ENCODE measurements at places on chromosomes 1 and 21.

DNA sequence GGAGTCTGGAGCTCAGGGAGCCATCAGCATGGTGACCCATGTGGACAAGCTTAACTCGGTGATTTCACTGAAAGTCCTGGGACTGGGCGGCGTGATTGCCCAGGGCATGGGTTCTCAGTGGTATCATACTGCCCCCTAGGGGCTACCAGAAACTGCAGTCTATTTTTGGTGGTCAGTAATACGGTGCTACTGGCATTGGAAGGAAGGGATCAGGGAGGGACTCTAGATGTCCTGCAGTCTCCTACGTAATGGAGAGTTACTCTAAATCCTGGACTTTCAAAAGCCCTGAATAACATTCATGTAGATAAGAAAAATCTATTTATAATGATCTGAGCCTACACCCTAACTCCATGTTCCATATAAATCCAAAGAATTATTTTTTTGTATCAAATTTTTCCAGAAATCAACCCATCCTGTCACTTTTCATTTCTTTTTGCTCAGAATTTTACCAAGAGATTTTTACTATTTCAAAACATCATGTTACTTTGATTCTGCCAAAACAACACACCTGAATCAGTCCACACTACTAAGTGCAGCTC lies 37.3 kb downstream of the PABPC4 start:
- no peak for DNase-seq

- no peak for DNase-seq
Measured at GRCh38 chr1:192602757-192603156, 27.2 kb downstream of the RGS1 start.

DNA sequence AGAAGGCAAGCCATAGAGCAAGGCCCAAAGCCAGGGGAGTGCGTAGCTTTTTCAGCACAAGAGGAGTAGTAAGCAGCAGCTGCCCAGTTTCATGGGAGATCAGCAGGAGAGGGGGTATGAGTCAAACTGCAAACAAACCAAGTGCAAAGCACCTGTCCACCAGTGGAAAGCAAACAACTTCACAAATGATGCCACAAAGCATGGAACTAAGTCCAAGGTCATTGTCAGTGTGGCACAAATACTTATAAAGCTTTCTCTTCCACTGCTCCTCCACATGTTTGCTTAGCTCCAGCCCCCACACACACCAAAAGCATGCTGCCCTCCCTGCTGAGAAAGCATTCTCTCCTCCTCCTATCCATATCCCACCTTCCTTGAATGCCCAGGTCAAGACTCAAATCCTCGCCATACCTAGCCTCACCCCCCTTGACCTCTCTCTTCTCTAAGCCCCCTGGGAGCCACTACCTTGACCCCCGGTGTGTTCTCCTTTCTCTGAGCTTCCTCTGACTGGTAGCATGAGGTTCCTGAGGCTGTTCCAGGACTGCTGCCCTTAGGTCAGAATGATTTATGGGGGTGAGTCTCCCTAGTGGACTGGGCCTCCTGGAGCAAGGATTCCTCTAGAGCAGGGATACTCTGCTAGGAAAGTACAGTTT lies 70.4 kb downstream of the DMAP1 start:
- DNase-seq: no peak

DNA sequence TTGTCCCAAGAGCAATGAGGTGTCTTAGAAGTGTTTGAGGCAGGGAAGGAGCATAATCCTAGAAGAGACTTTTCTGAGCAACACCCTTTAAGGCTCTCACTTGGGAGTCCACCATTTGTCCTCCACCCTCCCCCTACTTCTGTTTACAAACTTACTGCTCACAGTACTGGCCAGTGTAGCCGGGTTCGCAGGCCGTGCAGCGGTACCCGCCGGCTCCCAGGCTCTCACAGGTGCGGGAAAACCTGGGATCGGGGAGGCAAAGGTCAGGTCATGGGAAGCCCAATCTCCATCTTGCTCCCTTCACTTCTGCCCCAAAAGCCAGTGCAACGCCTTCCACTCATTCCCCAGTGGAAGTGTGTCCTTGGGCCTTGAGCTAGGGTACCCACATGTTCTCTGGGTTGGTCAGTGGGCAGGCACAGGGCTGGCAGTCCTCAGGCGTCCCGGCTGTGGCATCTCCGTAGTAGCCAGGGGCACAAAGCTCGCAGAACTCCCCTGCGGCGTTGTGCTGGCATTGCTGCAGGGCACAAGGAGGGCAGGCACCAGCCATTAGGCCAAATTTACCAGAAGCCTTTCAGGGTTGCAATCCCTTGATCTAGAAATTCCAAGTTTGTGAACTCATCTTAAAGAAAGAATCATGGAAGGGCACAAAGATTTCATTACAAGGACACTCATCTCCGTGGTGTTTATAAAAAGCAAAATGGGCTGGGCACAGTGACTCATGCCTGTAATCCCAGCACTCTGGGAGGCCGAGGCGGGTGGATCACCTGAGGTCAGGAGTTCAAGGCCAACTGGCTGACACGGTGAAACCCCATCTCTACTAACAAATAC lies 49.8 kb downstream of the LDLRAD2 start:
- DNase-seq: no peak

GRCh38 chr1:23177438-23178380 lies 9.1 kb upstream of the LUZP1 start:
- DNase-seq: peak; percentile 35

DNA sequence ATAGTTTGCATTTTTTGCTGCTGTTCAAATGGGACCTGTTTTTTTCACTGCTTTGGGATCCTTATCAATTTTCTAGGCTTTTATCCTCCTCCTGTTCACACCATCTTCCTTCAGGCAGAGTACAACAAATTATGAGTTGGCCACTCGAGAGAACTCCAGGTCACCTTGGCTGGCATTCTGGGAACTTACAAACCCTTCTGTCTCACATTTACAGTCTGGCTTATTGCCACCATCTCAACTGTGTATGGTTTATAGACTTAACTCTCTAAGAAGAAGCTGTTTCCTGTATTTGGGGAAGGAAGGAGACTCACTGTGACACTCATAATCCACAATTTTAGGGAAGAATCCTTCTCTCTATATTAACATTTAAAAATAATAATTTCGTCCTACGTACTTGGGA lies 5.4 kb upstream of the ZNF691 start:
- DNase-seq: no peak

DNA sequence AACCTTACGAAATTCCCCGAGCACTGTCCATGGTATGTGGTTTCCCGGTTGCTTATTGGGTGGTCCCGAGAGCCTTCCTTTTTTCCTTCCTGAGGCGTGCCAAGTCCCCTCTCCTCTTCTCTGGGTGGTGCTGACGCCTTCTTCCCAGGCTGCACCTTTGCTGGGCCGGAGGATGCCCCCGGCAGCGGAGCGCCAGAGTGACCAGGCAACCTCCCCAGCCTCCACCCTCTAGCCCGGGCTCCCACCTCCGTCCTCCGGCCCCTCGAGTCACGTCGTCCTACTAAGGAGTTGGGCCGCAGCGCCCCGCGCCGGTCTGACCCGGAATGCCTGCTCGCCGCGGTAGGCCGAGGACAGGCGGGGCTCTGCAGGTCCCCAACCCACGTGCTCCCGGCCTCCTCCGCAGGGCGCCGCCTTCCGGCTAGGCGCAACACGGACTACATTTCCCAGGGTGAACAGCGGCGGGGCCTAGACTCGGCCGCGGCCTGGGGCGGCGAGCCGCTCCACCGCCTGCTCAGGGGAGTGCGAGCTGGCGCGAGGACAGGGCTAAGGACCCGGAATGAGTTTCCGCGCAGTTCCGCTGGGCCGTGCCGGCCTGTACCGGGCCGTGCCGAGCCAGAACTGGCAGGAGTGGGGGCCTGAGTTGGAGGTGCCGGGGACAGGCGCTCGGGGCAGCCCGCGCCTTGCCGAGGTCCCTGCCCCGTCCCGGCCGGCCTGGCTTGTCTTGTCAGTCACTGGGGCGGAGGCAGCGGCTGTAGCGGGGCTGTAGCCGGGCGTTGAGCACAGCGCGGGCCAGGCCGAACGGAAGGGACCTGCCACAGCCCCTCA lies at the start of gene IPO13:
TSS of gene IPO13 (plus strand) at position 715 of the 825 bp plus-strand sequence. CDS start 651 bp downstream, outside the sequence.
- peak; percentile 93 for DNase-seq

- DNase-seq: no peak
Measured at GRCh38 chr1:167707942-167708341, 13.8 kb upstream of the MPZL1 start.

GRCh38 chr1:17213148-17213781 lies 8.3 kb downstream of the PADI1 start:
- no peak for DNase-seq

GRCh38 chr1:65009724-65010420 lies 43.5 kb upstream of the JAK1 start:
- DNase-seq: no peak

- no peak for DNase-seq
Measured at GRCh38 chr1:54549181-54549924, 1.3 kb downstream of the ACOT11 start.

DNA sequence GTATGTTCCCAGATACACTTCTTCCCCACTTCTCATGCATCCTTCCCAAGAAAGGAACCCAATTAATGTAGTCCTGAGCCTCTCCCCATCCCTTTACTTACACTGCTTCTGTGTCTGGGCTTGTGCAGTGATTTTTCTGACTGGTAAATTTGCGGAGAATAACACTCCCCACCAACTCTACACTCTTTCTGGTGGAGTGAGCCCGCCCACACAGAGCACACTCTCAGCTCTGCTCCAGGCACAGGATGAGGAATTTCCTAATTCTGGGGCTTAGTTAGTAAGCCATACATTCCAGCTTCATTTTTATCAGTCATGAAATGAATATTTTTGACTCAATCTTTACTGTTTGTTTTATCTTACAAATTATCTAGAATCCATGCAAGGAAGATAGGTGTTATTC lies 38.6 kb downstream of the FMO4 start:
- DNase-seq: no peak

DNA sequence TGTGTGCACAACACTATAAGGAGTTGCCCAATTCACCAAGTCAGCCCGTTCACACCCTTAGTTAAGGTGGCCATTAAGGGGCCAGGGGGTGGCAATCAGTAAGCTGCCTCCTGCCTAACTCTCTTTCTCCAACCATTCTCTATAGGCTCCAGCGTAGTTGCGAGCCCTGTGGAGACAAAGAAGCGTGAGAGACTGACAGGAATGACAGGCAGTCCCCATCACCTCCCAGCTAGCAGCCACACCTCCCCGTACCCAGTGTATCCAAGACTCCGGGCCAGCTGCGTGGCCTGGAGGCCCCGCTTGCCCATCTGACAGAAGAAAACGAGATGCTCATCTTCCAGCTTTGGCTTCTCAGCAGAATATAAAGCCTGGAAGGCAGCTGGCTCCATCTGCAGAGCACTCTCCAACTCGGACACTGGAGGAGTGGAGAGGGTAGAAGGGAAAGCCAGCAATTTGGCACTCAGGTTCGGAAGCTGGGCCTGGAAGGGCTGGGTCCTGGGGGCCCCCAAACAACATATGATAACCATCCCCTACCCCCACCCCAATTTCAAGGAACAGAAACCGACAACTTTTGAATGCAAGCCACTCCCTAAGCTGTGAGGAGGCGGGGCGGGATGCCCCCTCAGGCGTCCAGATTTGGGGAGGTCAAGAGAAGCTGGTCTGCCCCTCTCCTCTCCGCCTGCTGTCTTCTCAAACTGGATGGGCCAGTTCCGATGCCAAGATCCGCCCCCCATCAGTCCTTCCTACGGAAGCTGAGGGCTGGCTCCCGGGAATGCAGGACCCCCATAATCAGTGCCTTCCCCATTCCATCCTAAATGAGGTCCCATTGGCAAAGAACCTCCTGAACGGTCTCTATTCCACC lies 872 bp downstream of the TSTD1 start:
- no peak for DNase-seq

GRCh38 chr1:113557187-113557586 lies 166.9 kb downstream of the MAGI3 start:
- DNase-seq: no peak

DNA sequence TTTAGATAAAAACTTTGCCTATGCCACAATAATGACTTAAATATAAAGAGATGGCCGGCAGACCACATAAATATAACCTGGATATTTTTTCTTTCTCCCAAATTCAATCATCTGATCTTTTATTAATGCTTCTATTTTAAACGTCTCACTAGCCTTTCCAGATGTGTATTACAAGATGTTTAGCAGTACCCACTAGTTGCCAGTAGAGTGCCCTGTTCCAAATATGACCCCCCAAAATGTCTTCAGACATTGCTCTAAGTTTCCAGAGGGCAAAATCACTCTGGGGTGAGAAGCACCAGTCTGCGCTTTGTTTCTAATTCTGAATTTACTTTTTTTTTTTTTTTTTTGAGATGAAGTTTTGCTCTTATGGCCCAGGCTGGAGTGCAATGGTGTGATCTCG lies 268.1 kb downstream of the GRIK1 start:
- no peak for DNase-seq

DNA sequence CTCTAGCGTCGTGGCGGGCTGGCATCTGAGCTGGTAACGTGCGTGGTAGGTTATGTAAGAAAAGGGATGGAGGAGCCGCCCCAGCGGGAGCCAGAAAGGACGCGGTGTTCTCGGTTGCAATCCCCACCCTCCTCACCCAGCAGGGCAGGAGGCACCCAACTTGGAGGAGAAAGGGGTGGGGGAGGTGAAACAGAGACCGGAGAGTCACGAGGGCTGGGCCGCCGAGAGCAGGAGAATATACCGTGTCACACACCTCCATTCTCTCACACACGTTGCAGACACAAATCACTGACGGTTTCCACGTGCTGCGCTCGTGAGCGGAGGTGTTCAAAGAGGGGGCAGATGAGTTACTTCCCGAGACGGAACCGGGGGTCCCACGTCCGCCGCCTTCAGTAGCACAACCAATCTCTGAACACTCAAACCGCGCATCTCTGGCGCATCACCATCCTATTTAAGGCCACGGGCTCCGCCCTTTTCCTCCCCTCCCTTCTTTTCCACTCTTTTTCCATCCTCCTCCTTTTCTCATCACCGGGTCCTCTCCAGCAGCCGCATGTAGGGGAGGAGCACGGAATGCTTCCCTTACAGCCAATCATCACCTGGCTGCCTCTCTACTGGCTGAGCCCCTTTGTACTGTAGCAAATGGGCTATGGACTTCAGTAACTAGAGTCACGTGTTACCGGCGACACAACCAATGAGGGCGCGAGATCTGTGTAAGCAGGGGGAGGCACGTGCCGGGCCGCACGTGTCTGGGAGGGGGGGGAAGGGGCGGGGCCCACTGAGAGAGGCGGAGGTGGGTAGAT lies at the start of gene CIART:
TSS of gene CIART (plus strand) at position 797 of the 800 bp plus-strand sequence. CDS start 714 bp downstream, outside the sequence.
- DNase-seq: peak; percentile 99

DNA sequence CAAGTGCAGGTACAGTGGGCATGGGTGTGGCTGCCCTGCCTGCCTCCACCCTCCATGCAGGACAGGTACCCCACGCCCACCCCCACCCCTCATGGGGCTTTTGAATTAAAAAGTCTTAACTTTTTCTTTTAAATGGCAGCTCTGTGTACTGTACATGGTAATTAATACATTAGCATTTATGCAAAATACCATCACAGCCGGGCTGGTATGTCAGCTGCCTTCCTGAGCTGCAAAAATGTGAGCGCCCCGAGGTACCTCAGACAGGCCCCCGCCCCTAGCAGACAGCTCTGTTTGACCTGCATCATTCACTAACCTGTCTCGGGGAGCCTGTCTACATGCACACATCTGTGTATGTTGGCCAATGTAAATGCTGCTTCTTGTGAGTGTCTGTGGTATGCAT lies 42.2 kb upstream of the POU3F1 start:
- no peak for DNase-seq

GRCh38 chr1:8625491-8625890 lies 191.9 kb downstream of the RERE start:
- no peak for DNase-seq

- DNase-seq: no peak
Measured at GRCh38 chr1:184497959-184498723, 111.3 kb downstream of the C1orf21 start.

All from NCI-H1048 (cell line).